ENCODE measurements at places on chromosomes 12 and 14.

GRCh38 chr12:100329800-100330199 lies 27.1 kb upstream of the SLC17A8 start:
- DNase-seq, result no peak

DNA sequence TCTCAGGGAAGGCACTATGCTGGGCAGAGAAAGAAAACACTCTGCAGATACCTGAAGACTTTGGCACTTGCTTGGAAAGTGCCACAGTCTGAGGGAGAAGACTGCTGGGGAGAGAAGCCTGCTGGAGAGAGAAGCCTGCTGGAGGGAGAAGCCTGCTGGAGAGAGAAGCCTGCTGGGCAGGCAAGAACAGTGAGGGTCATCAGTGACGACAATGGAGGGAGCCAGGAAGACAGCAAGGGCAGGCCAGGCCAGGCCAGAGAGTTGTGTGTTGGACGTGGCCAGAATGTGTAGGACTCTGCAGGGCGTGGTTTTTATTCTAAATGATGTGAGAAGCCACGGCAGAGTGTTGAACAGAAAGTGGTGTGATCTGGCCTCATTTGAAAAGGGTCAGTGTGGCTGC lies 185.3 kb upstream of the ABCD2 start:
- DNase-seq, result no peak

- DNase-seq, result peak; percentile 50
These were observed 2.0 kb downstream of the PAX9 start for GRCh38 chr14:36663404-36664321.

DNA sequence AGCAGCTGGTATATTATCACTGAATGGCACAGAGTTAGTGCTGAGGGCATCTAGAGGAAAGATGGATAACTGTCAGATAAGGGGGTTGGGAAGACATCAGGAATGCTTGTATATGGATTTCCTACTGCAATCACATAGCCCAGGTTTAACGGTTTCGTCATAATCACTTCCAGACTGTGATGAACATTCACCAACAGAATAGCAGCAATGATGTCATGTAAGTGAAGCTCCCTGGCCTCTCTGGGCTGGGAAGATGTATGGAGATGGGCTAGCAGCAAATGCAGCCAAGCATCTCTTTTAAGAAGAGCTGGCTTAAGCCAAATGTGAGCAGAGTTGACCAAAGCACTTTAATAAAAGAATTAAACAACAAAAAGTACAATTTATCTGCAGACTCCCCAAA lies 714.6 kb downstream of the GALC start:
- no peak for DNase-seq

GRCh38 chr14:36525746-36526099 lies 5.7 kb upstream of the NKX2-1 start:
- DNase-seq, result no peak

DNA sequence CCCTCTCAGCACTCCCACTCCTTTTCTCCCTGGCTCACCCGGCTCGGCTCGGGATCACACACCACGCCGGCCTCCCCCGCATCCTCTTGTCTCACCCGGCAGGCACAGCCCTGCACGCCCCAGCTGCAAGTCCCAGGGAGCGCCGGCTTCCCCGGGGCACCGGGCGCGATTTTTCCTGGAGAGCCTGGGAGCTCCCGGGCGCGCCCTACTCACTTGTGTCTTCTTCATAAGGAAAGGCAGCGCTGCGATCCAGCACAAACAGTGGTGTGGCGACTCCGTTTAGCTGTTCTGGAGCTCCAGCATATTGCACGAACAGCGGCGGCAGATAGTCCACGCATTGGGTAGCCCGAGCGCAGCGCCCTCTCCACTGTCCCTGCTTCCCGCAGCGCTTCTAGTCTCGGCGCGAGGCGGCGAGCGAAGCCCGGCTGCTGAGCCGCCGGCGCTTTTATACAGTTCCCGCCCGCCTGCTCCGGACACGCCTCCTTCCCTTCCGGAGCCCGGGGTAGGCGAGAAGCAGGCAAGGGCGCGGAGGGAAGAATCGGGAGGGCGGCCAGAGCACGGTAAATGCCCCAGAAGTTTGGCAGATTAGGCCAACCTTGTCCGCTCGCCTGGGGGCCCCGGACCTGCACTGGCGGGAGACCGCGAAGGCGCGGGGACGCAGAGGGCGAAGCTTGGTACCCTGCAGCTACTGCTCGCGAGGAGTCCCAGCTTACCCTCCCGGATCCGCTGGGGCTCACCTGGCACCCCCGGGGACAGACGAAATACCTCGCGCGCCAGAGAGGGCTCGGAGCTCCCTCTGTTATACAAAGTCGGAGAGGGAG lies at the start of gene KITLG:
Gene KITLG, minus strand, starts transcription at position 421 of the 821 bp plus-strand sequence. Its CDS starts 193 bp downstream, at position 228.
- DNase-seq, result peak; percentile 89

DNA sequence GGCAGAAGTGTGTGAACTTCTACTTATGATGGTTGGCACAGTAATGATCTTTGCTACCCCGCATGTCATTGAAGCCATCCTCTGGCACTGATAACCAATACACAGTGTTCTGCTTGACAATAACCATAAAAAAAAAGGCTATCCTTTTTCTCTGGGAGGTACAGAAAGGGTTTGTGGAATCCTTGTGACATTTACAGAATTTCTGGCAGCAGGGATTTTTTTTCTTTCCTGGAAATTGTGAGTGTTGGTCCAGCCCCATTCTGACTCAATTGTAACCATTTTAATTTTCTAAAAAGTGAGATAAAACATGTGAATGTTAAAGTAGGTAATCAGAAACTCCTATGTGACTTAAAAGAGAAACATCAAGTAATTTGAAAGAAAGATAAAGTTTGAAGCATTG lies 943.8 kb downstream of the TMTC2 start:
- DNase-seq, result no peak

- DNase-seq, result no peak
These were observed 11.0 kb downstream of the PCBP2 start for GRCh38 chr12:53462935-53463334.

DNA sequence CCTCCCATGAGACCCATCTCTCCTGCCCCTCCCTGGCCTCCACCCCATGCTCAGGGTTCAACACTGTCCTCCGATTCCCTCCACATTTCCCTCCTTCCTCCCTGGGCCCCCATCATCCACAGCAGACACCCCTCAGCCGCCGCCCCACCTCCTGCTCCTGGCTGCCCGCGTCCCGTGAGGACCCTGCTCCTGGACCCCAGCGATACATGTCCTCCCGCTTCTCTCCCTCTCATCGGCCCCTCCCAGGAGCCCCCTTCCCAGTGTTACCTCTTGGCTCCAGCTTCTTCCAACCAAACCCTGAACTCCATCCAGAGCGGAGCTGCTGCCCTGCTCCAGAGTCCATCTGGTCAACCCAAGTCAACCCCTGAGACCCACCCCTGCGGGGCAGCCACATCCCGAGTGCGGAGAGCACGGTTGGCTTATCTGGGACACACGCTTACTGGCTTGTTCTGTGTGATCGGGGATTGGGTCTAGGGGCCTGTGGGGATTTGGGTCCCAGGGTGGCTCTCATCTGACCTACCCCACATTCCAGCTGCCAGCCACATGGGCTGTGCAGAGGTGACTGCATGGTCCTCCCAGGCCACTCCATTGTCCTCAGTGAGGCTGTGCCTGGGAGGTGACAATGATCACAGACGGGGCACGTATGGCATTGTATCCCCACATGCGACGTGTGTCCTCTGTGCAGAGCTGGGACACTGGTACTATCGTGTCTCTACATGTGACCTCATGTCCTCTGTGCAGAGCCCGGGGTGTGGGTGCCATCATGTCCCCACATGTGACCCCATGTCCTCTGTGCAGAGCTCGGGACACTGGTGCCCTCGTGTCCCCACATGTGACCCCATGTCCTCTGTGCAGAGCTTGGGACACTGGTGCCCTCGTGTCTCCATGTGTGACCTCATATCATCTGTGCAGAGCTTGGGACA lies 333.6 kb downstream of the ADGRD1 start:
- no peak for DNase-seq

- peak; percentile 46 for DNase-seq
These were observed 26.8 kb downstream of the KLRK1 start for GRCh38 chr12:10362828-10363657.

GRCh38 chr12:17540921-17541320 lies 549.1 kb downstream of the RERGL start:
- DNase-seq, result no peak

- peak; percentile 26 for DNase-seq
These were observed 342.6 kb downstream of the NOVA1 start for GRCh38 chr14:26255213-26255612.

DNA sequence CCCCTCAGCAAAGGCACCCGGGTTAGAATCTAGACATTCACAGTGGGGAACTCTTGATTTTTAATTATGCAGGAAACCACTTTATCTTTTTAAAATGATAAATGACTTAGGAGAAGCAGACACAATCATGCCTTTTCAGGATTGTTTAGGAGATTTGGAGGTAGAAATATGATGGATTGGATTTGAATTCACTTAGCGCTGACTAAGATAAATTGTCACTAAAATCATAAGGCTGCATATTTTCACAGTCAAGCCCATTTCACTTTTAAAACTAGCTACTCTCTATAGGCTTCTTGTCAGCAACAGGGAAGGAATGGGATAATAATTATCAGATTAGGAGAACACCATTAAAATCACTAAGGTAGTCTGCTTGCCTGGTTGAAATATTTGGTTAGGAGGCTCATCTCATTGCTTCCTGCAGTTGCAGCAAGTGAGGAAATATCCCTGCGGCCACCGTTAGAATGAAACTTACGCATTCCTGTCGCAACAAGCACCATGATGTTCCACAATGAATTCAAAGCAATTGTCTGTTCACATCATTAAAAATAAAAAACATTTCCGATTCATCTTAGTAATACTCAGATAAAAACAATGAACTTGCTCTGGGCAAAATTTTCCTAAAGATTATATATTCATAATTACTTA lies 31.9 kb downstream of the DACT1 start:
- DNase-seq, result no peak

DNA sequence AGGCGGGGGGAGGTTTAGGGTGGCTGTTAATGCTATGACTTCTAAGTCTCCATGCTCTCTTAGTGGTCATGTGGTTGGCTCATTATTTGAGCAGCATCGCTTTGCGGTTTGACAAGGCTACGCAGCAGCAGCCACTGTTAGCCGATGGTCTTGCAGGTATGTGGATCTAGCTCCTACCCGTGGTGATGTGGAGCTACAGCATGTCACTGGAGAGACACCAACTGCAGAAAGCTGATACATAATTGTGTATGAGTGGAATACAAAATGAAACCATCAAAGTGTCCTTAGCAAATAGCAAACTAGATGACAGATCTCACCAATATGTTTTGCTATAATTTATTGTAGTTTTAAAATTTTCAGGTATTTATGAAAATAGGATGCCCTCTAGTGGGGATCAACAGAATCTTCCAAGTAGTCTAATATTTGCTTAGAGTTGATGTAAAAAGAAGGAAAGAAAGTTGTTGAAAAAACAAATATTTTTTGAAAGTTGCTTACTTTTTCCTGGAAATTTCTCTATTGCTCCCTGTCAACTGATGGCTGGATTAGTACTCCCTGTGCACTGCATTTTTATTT lies 94.9 kb downstream of the NAV3 start:
- DNase-seq, result peak; percentile 89

DNA sequence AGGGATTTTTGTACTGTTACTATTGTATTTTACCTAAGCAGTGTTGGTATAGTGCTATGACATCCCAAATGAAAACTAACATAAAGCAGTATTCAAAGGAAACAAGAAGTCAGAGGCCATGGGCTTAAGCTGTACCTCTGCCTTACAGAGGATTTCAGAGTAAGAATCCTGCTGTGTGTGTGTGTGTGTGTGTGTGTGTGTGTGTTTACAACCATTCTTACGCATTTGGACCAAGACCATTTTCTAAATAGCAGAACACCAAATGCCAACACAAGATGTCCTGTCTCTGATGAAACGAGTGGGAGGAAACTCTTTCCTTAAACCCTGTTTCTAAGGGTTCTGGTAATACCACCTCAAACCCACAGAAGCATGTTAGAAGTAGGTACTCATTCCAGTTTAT lies 64.4 kb downstream of the PPP1R36 start:
- DNase-seq, result peak; percentile 53

DNA sequence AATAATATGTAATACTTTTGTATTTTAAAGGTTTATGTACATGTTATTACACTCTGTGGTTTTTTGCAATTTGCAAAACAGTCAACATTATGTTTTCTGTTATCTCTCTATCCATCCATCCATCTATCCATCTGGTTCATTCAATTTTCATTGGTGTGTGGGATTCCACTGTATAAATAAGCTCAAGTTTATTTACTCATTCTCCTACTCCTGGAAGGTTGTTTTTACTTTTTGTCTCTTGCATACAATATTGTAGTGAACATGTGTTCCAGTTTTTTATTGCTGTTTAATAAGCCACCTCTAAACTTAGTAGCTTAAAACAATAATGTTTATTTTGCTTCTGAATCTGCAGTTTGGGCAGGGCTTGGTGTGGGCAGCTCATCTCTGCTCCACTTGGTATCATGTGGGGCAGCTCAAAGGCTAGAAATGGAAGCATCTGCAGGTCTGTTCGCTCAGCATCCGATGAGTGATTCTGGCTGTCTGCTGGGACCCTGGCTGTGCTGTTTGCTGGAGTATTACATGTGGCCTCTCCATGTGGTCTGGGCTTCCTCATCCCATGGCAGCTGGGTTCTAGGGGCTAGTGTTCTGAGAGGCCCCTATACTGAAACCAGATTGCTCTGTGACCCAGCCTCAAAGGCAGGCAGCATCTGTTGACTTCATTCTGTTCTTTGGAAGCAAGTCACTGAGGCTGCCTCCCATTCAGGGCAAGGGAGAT lies 98.8 kb downstream of the SLC25A47 start:
- no peak for DNase-seq

DNA sequence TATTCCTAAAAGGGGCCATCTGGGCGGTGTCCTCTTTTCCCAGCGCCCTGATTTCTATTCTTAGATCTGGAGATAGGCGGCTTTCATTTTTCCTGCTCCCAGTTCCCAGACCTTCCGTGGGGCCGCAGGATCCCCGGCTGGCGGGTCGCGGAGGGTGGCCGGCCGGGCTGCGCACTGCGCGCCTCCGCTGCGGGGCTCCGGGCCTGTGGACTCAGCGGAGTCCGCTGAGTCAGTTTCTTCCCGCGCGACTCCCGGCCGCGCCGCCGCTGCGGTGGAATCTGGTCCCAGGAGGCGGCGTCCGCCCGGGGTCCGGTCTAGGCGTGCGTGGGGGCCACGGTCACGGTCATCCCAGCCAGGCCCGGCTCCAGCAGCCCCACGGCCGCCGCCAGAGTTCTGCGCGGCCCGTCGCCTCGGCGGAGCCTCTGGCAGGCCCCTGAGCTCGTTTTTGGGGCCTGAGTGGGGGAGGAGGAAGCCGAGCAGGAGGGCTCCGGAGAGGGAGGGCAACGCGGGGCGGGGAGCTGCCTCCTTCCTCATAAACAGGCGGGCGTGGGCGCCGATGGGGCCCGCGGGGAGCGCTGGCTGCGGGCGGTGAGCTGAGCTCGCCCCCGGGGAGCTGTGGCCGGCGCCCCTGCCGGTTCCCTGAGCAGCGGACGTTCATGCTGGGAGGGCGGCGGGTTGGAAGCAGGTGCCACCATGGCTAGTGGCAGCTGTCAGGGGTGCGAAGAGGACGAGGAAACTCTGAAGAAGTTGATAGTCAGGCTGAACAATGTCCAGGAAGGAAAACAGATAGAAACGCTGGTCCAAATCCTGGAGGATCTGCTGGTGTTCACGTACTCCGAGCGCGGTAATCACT lies at the start of gene LRRK2:
Gene LRRK2, plus strand, starts transcription at position 559 of the 853 bp plus-strand sequence. Its CDS starts 135 bp downstream, at position 694.
- peak; percentile 89 for DNase-seq

- DNase-seq, result no peak
These were observed 328.1 kb downstream of the ALG10 start for GRCh38 chr12:34350092-34351041.
